ENCODE measurements at places on chromosomes 5 and 9.

DNA sequence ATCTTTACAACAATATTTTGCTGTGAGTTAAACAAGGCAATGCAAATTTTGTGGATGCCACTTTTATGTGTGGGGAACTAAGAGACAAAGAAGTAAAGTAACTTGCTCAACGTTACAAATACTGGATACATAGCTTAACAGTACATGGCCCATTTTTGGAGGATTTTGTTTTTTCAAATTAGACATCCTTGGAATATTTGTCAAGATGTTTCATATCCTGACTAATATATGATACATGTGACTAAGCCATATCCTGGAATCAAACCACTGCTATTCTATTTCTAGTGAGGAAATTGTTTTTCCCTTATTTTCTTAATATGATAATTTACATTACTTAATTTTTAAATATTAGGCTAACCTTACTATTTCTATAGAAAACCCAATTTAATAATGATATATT is 529.8 kb downstream of the DMRTA1 start:
- DNase-seq: no peak

DNA sequence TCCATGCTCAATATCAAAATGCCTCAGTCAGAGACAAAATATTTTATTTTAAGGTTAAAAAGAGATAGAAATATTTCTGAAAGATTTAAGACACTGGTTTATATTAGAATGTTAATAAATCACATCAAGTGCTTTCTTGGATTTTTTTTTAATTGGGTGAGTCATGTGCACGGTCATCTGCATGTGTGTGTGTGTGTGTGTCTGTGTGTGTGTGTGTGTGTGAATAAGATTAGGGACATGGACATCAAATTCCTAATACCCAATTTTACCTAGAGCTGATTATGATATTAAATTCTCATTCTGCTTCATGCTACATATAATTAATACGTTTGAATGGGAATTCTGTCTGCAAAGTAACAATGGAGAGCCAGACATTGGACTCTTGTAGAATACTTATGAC is 122.9 kb downstream of the BASP1 start:
- DNase-seq: no peak

DNA sequence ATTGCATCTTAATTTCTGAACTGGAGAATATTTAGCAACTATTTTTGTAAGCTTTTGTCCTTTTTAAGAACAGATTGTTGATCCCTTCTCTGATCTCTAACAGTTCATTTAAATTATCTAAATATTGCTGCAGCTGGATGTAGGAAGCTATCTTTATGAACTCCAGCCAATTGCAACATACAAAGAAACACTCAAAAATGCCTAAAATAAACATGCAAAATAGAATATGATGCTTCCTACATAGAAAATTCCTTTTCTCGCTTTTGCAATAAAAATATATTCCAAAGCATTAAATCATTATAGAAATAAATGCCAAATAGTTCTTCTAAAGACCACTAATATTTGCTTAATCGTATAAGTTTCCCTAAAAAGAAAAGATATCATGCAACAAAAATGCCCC is 218.6 kb downstream of the LURAP1L start:
- no peak for DNase-seq

GRCh38 chr5:75611311-75612225 is at the start of gene ANKDD1B:
Gene ANKDD1B (plus strand): TSS chr5:75611453. CDS start chr5:75611635, 182 bp downstream.
- DNase-seq: no peak

- DNase-seq: no peak
Measured at GRCh38 chr5:16427587-16427986, 38.0 kb downstream of the ZNF622 start.

DNA sequence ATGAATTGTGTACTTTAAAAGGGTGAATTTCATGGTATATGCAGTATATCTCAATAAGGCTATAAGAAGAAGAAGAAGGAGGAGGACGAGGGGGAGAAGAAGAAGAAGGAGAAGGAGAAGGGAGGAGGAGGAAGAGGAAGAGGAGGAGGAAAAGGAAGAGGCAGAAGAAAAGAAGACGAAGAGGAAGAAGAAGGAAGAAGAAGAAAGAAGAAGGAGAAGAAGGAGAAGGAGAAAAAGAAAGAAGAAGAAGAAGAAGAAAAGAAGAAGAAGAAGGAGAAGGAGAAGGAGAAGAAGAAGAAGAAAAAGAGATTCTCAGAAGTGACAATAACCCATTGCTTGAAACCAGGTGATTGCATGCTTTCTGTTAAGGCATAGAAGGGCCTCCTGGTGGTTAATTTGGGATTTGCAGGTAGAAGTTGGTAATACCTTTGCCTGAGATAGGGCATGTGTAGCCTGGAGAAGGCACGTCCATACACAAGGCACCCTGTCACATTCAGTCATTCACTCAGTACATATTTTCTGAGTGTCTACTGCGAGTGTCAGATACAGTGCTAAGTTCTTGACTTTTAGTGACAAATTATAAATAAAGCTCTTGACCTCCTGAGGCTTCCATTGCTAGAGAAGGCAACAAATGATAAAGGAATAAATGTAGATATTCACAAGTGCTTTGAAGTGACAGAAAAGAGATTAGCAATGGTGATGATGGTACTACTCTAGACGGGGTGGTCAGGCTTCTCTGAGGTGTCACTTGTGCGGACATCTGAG is 231.3 kb downstream of the NPR3 start:
- DNase-seq: no peak

- no peak for DNase-seq
Measured at GRCh38 chr9:33172256-33173238, 5.4 kb upstream of the B4GALT1 start.

DNA sequence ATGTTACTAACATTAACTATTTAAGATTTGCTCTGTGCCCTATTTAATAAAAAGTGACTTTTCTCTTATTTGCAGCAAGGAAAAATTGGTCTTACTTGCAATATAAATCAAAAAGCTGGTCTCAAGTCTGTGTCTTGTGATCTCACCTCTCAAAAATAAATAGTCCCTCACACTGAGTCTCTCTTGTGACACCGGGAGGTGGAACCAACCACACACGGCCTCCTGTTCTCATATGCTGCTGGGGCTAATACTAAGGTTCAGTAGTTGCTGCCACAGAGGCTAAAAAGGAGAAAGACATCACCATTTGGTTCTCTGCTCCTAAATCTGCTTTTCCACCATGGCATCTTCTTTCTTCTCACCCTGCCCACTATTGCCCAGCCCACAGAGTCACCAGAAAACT is 175.8 kb upstream of the FTMT start:
- no peak for DNase-seq

GRCh38 chr5:160486573-160486972 is 64.9 kb downstream of the PTTG1 start:
- DNase-seq: no peak

DNA sequence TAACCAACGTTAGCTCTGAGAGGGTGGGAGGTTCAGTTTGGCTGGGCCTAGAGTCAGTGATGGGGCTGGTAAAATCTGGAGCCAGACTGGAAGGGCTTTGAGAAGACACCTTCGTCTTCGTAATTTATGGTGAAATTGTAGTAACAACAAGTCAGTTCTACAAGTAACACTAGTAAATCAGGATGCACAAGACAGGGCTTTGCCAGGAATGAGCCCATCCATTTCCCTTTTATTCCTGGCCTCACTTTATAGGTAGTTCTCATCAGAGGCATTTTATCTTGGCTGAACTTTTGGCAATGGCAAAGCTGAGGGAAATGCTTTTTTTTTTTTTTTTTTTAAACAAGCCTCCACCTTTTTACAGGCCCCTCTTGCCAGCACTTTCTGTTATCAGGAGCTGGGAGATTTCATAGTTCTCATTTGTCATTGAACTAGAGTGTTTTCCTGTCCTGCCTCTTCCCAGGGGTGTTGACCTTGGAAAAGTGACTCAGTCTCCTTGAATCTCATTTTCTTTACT is 110.5 kb upstream of the KLF4 start:
- no peak for DNase-seq

DNA sequence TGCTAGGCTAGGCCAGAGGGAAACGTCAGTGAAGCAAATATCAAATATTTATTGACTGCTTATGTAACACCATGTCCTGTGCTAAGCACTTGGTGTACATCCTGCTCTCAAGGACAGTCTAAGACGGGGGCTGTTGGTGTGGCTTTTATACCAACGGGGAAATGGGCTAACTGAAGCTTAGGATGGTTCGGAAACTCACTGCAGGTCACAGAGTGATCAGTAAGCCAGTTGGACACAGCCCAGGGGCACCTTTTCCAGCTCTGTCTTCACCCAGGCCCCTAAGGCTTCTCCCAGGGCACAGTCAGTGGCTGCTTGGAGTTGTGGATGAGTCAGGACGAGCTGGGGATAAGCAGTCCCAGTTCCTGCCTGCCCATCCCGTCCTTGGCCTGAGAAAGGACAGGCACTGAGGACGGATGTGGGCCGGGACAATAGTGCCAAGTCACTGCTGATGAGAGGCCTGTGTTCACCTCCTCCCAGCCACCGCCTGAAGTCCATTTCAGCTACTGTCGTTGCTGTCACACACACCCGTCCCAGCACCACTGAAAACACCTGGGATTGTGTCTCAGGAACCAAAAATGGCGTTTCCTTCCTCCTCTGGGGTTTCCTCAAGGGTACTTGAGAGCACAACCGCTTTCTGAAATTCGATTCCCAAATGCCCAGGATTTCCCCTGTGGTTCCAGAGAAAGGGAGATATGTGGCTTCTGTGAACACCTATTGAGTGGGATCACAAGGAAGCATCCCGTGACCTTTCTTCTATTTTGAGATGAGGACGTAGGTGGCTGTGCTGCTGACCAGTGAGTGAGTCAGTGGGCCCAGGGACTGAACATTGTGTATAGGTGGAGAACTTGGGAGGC is 17.5 kb upstream of the SPRY4 start:
- no peak for DNase-seq

- DNase-seq: no peak
Measured at GRCh38 chr5:90289837-90290236, 119.7 kb downstream of the CETN3 start.
